ENCODE measurements at places on chromosomes 12 and 14.
A peak's percentile ranks its signal among the peaks of the same experiment; 100 is the strongest.

DNA sequence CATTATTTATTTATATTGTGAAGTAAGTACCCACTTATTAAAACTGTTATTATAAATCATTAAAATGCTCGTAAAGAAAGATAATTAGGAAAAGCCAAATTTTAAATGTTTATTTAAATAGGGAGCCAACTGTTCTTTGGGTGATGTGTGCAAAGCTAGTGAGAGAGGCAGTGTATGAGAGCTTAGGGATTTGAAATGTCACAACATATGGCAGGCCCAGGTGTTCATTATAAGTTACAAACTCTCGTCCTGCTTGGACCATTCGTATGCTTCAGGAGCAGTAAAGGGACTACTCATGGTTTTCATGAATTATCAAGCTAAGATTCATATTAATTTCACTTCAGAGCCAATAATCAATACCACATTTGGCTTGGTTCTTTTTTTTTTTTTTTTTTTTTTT lies 154.5 kb downstream of the TGFB3 start:
- no peak for DNase-seq

- DNase-seq, result no peak
These were observed 170.0 kb downstream of the FOXG1 start for GRCh38 chr14:28936601-28937000.

DNA sequence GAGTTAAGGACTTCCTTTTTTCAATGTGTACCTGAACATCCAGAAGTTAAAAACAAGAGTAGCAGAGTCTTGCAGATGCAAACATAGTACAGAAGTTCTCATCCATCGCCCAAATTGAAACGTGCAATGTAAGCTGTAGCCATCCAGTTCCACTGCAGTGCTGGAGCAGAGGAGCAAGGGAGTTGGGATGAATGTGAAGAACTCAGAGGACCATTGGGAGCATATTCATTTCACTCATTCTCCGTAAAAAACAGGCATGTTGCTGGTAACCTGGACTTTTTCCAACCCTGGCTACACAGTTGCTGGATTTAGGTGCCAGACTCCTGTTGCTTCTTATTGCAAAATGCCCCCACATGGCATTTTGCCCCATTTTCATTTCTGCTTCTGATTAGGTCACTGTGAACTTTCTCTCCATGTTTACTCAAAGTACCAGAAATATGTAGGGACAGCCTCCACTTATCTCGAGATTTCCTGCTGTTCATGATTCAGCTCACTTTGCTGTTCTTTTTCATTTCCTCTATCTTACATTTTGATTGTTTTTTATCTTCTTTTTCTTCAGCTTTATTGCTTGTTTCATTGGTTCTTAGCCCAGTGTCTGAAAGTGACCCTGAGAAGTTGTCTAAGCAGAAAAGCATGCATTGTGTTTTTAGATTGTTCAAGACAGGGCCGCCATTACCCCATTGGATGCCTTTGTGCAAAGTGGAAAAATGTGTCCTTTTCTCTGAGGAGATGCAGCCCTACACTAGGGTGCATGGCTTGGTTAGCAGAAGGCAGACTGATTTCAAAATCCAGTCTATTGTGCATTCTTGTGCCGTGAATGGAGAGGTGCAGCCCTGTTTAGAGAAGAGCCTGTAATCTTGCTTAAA lies 109.0 kb upstream of the AMIGO2 start:
- peak; percentile 91 for DNase-seq

- no peak for DNase-seq
These were observed 2.1 kb upstream of the GPR132 start for GRCh38 chr14:105067140-105067968.

GRCh38 chr14:67999705-68000384 lies 180.3 kb downstream of the RAD51B start:
- no peak for DNase-seq

DNA sequence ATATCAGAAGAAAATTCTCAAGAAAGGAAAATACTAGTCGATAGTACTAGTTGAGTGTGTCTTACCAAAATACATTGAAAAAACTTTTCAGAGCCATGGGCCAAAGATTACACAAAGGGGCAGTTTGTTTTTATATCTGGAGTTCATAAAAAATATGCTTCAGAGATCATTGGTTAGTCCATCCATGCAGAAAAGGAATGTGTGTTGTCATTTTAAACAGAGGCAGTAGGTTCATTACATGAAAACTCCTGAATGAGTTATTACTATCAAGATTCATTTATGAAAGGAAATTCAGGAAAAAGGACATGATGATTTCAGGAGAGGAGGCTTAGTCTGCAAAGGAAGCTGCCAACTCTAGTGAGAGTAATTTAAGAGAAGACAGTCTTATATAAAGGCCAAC lies 354.8 kb downstream of the AEBP2 start:
- DNase-seq, result no peak

- no peak for DNase-seq
These were observed 1.5 kb downstream of the DHRS7 start for GRCh38 chr14:60163693-60164092.

DNA sequence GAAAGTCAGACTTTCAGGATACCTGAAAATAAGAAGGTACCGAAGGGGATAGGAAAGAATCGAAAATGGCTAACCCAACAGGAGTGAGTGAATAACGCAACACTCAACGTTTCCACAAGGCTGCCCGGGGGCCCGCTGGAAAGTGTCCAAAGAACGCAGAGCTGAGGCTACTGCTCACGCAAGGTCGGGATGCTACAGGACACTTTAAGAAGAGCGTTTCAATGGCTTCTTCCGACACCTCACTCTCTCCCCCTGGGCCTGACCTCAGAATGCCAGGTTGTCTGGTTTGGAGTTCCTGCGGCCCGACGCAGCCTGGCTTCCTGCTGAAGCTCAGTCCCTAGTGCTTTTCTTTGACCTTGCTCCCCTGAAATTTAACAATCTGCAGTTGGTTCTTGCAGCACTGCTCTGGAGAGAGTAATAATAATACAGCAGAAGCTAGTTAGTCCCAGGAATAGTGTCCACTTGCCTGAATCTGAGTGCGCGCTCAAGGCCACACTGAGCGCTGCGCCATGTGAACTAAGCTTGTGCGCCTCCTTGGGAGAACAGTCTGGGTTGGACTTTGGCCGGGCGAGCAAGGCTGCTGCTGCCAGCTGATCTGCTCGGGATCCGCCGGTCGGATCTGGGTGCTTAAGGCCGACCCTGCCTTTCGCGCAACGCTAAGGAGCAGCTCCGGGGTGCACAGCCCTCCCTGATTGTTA lies 2.0 kb upstream of the ALX1 start:
- DNase-seq, result no peak

GRCh38 chr14:94058128-94058673 lies 22.8 kb downstream of the DDX24 start:
- DNase-seq, result no peak

DNA sequence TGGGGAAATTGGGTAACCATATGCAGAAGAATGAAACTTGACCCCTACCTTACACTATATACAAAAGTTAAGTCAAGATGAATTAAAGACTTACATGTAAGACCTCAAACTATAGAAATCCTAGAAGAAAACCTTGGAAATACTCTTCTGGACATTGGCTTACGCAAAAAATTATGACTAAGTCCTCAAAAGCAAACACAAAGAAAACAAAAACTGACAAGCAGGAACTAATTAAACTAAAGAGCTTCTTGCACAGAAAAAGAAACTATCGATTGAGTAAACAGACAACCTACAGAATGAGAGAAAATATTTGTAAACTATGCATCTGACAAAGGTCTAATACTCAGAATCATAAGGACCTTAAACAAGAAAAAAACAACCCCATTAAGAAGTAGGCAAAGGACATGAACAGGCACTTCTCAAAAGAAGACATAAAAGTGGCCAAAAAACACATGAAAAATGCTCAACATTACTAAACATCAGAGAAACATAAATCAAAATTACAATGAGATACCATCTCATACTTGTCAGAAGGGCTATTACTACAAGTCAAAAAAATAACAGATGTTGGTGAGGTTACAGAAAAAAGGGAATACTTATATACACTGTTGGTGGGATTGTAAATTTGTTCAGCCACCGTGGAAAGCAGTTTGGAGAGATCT lies 37.0 kb upstream of the CFAP54 start:
- DNase-seq, result no peak

DNA sequence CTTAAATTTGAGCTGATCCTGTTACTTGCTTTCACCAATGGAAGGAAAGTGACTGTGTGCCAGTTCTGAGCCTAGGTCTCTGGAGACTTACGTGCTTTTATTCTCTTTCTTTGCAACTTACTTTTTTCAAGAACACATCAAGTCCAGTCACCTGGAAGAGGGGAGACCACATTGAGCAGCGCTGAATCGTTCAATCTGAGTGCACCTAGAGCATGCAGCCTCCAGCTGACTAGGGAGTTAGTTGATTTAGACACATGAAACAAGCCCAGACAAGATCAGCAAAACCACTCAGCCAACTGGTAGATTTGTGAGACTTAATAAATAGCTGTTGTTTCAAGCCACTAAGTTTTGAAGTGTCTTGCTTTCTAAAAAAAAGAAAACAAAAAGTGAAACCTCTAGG lies 1014.8 kb upstream of the FBXO33 start:
- no peak for DNase-seq

GRCh38 chr12:102879144-102879763 lies 37.8 kb downstream of the PAH start:
- peak; percentile 16 for DNase-seq

DNA sequence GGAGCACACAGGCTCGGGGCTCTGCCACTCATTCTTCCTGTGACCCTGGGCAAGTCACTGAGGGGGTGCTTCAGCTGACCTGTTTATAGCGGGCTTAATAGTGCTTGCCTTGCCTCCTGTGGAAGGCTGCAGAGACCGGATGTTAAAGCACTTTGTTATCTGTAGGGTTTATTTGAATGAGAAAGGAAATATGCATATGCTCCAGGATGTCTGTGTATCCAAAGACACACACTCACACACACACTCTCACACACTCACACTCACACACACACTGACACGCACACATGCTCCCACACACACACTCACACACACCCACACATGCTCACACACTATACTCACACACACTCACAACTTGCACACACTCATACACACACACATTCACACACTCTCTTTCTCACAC lies 56.1 kb upstream of the DDX11 start:
- no peak for DNase-seq

GRCh38 chr12:52616680-52617402 lies 1.5 kb downstream of the KRT73 start:
- DNase-seq, result no peak

GRCh38 chr12:82593143-82593542 lies 93.6 kb upstream of the TMTC2 start:
- no peak for DNase-seq

DNA sequence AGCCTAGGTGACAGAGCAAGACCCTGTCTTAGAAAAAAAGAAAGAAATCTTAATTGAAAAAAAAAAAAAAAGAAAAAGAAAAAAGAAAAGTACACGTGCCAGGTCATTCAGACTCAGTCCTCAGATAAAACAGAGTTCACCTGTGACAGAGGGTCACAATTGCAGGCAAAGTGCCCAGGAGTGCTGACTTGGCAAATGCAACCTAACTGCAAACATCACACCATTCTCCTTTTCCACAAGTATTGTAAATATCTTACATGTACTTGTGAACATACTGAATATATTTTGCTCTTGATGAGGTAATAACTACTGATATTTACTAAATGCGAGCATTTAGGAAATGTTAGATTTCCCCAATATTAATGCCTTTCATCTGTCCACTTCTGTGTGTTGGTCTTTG lies 9.0 kb upstream of the COL2A1 start:
- no peak for DNase-seq

DNA sequence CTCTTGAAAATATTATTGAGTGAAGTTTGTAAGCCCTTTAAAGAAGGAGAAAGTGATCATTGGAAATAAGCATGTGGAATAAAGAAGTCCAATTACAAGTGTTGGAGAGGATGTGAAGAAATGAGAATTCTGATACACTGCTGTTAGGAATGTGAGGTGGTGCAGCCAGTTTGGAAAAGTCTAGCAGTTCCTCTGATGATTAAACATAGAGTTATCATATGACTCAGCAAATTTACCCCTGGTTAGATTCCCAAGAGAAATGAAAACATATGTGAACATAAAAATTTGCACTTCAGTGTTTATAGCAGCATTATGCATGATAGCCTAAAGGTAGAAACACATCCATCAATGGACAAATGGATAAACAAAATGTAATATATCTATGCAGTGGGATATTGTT lies 319.9 kb downstream of the AEBP2 start:
- no peak for DNase-seq

DNA sequence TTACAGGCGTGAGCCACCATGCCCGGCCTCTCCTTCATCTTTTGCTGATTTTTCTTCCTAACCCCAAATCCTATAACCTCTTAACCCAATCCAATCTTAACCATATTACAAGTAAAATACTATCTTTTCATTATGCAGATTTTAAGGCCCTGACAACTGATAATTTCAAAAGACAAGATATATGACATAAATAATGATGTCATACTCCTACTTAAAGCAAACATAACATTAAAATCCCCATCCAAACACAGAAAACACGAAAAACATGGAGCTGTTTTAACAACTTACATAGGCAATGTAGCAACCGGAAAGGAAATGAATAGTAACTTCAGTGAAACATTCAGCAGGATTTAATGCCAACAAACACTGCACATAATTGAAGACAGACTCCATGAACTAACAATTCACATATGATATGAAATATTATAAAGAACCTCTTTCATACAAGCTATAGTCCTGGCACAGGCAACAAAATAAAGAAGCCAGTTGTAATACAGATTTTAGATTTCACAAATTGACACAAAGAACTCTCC lies 21.5 kb downstream of the USP44 start:
- DNase-seq, result peak; percentile 1

DNA sequence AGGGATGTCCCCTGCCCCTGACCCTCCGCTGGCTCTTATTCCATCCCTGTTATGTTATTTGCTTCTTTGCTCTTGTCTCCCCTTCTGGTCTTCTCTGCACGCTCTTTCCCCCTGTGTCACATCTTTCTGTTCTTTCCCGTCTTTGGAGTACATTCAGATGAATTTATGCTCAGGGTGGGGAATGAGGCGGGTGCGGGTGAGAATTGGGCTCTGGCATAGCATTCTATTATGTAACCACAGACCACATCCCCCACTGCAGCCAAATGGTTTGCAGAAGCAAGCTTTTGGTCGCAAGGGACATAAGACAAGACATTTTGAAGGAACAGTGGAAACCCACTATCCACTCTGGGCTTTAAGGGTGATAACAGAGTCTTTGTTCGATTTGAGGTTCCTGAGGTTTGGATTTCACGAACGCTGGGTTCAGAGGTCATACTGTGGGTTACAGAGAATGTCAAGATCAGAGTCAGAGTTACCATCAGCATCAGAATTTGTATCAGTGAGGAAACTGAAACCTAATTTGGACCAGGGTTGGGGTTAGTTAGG lies 3.8 kb downstream of the ENDOU start:
- DNase-seq, result no peak
